ENCODE measurements at places on chromosomes 1 and 21.

GRCh38 chr1:228510803-228511413 is 23.7 kb downstream of the RNF187 start:
- no peak for DNase-seq

DNA sequence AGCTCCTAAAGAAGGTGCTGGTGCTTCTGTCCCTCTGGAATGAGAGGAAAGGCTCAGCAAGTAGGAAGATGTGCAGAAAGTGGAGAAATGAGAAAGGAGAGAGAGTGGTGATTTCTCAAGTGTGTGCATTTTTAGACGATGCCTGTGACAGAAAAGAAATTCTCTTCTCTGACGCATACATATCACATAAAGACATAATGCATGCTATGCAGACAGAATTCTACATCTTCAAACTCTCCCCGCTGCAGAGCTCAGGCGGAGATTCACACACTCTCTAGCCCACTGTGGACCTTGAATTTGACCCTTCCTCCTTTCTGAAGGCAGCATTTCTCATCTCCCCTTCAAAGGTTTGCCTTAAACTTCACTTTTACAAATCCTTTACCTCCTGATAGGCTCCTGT is 52.0 kb upstream of the CAMK1G start:
- no peak for DNase-seq

GRCh38 chr1:21618561-21619374 is 50.4 kb downstream of the RAP1GAP start:
- no peak for DNase-seq

DNA sequence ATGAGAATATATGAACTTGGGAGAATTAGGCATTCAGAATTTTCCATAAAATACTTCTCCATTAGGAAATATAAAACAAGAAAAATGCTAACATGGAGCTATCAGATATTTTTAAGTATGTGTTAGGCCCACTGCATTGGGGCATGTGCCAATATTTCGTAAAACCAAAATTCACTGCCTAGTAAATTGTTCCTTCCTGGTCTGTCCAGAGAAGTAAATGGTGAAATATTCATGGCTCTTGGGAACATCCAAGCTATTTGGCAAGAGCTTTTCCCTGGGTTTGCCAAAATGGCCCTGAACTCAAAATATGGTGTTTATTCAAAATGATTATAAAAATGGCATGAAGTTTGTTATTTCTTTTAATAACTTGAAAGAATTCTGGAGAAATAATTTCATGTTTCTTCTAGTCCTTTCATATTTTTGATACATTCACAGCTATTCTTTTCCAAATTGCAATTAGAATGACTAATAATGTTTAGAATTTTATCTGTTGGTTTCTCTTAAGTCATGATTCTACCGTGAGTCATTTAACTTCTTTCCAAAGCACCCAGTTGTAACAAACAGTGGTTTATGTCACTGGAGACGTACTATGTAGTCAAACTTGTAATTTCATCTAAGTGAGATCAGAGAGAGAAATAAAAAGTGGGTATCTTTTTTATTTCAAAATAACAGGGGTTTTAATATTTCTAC is 25.7 kb upstream of the SLC19A2 start:
- peak; percentile 61 for DNase-seq

GRCh38 chr1:193019442-193020026 is 39.6 kb downstream of the UCHL5 start:
- DNase-seq, result peak; percentile 59

DNA sequence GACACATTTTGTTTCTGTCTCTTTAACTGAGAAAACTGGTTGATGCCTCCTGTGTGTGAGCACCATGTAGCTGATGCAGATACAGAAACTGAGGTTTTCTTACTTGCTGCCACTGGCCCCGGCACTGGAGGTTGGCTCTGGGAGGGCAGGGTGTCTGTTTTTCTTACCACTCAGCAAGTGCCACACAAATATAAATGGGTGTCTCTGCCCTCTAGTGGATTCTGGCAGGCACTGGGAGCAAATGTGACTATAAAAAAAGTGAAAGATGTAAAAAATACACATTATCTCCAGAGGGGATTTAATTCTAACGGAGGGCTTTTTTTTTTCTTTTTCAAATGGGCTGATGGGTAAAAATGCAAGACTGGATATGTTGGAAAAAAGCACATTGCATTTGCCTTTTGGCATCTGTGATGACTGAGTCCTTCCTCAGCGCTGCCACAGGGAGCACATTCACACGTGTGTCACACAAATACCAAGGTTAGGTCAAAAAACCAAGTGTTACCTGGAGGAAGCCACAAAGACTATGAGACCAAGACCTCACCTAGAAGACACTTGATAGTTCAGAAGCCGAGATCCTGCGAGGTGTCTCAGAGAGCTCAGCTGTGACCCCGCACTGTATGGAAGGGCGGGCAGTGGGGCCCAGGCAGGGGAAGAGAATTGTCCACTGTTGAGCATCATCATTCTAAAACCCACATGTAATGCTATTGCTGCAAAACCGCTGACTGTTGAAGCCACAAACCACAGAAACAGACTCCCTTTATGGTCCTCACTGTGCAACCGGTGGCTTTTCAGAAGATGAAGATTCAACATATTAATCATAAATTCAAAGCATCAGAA is 18.9 kb downstream of the PGBD2 start:
- DNase-seq, result peak; percentile 43

DNA sequence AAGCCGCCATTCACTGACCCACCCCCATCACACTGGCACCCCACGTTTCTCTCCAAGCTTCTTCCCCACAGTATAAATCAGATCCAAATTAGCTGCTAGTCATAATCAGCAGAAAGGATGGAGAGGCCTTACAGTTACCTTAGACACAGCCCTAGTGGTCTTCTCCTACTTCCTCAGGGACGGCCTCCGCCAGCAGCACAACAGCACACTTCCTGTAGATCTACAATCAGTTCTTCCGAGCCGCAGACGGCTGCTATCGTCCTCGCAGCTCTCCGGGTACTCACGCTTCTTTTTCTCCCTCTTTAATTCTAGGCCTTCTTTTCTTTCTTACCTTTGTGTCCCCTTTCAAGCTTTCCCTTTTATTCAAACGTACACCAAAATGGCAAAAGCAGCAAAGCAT is 313.5 kb downstream of the SMYD3 start:
- DNase-seq, result no peak

DNA sequence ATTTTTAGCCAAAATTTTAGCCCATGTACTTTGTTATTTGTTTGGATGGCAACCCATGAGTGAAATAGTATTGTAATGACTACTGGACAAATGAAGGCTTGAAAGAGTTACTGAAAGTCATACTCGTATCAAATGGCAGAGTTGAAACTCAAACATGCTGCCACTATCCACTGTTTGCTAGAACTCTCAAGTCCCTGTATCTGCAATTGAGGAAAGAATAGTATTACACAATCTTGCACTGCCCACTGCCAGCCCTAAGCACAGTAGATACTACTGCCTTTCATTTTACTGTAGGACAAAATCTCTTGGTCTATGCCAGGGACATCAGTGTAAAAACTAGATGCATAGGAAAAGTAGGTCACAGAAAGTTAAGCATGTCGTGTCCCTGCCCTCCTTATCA is 581.1 kb upstream of the PLXNA2 start:
- no peak for DNase-seq

- peak; percentile 74 for DNase-seq
Observed at GRCh38 chr1:111747282-111747734, 8.1 kb upstream of the INKA2 start.

DNA sequence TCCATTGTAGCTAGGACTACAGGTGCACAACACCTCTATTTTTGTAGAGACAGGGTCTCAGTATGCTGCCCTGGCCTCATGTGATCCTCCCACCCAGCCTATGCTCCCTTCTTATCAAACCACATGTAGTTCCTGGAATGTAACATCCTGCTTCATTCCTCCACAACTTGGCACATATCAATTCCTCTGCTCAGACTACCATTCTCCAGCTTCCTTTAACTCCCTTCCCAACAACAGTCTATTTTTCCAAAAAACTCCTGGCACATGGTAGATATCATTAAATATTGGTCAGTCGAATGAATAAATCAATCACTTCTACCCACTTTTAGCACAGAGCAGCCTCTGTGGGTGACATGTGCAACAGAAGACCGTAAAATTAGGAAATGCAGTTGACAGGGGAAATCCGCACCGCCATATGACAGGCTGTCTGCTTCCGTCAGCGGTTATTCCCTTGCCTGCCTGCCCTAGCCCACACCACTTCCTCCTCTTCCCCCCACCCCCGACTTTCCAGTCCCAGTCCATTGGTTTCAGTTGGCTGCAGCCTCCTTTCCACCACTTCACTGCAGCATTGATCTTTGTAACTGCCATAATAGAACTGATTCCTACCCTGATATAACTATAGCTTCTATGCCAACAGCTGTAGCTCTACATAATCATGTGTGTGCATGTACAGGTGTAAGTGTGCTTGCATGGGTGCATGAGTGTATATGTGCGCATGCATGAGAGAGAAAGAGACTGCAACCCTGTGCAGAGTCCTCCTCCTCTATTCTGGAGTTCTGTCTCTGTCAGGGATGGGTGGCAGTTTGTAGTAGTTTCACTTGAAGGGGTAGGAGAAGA is 6.8 kb upstream of the AKR1A1 start:
- no peak for DNase-seq

- DNase-seq, result no peak
Observed at GRCh38 chr1:46612937-46613660, 3.5 kb downstream of the MOB3C start.

- DNase-seq, result peak; percentile 71
Observed at GRCh38 chr1:201562659-201563405, 23.9 kb downstream of the NAV1 start.

DNA sequence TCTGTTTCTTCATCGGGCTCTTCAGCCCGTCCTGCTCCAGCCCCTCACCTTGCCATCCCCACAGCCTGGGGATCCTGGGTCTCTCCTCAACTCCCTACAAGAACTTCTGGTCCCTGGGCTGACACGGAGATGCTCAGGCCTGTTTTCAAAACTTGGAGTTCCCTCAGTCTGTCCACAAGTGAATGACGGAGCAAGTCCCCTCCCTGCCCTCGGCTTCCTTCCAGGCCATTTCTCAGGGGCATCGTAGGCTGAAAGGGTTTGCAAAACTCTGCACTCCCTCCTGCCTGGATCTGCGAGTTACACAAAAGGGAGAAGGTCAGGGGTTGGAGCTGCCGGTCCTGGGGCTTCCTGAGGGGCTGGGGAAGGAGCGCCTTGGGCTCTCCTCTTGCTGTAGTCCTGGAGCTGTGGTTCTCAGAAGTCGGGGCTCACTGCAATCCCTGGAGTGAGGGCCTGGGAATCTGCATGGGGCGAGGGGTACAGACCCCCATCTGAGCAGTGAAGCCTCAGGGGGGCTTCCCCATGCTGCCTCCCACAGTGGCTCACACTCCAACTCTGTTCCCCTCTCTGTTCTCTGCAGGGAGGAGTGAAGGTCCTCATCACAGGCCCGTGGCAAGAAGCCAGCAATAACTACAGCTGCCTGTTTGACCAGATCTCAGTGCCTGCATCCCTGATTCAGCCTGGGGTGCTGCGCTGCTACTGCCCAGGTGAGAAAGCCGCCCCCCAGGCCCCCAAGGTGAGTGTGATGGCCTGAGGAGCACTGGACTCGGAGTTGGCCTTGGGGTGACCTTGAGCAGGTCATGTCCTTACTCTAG is 100.6 kb upstream of the VAMP3 start:
- no peak for DNase-seq

DNA sequence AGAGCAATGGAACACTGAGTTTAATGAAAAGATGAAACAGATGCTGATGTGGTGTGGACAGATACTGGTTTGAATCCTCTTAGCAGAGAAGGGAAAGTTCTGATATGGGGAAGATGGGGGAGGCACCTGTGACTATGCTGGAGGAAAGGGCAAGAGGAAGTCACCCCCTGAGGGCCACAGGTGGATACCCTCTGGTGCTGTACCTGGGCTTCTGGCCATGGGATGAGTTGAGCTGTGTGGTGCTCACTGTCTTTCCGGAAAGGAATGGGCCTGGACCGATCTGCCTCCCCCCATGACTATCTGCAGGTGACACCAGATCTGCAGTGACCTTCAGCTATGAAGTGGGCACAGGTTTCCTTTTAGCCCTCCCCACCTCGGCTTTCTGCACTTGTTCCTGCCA is 52.4 kb downstream of the IER5 start:
- DNase-seq, result no peak

DNA sequence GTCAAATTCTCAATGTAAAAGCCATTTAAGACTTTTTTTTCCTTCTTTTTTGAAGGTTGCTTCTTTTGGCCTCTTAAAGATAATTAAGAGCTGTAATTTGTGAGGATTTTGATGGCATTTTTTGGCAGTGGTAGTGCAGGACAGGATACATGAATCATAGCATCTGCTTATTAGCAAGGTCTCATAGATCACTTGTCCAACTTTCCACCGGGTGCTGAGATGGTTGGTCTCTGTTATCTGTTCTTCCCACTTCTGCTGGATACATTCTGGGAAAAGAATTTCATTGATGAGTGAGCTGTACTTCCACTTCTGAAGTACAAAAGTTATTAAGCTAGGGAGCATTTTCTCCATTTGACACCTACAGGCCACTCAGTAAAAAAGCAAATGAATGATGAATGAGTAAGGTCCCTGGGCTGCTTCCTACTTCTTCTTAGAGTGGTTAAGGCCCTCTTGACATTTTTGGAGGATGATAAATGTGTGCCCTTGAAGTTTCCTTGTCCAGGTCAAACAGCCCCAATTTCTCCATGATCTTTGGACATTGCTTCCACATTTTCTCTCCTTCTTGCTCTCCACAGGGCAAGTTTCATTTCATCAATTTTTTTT is 100.6 kb downstream of the ROR1 start:
- DNase-seq, result no peak

DNA sequence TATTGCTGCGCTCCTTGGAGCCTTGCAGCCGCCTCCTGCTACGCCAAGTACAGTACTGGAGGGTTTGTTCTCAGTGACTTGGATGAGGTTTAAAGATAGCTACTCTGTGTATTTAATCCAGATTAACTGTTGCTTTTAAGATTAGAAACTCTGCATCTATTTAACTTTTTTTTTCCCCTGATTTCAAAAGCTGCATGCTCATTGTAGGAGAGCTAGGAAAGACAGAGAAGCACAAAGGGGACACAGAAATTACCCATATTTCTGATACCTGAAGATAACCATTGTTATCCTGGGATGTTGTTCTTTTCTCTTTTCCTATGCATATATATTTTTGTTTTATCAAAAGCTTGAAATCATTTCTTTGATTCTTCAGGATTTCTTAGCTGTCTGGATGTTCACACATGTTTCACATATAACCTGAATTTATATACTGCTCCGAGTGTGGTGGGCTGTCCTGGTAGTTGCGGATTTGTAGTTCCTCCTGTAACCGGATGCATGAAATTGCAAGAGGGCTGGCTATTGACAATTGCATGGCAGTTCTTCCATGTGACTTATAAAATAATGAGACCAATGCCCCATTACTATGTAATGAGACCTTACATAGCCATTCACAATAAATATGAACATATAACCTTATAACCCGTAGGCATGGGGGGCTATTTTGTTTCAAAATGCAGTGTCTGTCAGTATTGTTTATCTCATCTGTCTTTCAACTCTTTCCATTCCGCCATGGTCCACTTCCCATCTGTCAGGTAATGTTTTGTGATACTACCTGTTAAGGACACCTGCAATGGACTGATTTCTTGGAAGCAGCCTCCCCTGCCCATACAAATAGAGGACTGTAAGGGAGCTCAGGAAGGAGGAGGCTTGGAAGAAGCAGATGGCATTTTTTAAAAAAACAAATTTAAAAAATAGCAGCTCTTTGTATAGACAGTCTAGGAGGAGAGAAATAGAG is 1.4 kb downstream of the RAVER2 start:
- no peak for DNase-seq

Measured in fibroblast of the conjunctiva (primary cell).